NCI-H1092 treated with DMSO at 0.1 percent for 48 hours (cell line): ENCODE measurements at places on chromosomes 1 and 21.

DNA sequence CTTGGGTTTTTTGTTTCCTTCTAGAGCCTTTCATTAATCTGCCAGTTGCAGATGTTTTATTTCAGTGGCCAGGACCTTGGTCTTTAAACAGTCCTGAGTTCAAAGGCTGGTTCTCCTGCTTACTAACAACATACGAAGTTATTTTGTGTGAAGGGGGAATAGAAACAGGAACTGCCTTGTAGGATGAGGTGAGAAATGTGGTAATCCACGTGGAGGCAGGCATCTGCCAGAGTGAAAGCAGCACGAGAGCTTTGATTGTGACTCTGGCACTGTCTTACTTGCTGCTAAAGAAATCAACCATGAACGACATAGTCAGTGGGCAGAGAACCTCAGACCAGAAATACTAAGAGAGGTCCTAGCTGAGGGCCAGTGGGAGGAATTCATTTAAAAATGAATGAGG lies 30.4 kb downstream of the TMEM63A start:
- no peak for DNase-seq

- peak; percentile 56 for DNase-seq
Measured at GRCh38 chr1:228463559-228464455, 23.4 kb upstream of the RNF187 start.

- DNase-seq, result no peak
Measured at GRCh38 chr1:19059773-19060172, 103.3 kb upstream of the IFFO2 start.

DNA sequence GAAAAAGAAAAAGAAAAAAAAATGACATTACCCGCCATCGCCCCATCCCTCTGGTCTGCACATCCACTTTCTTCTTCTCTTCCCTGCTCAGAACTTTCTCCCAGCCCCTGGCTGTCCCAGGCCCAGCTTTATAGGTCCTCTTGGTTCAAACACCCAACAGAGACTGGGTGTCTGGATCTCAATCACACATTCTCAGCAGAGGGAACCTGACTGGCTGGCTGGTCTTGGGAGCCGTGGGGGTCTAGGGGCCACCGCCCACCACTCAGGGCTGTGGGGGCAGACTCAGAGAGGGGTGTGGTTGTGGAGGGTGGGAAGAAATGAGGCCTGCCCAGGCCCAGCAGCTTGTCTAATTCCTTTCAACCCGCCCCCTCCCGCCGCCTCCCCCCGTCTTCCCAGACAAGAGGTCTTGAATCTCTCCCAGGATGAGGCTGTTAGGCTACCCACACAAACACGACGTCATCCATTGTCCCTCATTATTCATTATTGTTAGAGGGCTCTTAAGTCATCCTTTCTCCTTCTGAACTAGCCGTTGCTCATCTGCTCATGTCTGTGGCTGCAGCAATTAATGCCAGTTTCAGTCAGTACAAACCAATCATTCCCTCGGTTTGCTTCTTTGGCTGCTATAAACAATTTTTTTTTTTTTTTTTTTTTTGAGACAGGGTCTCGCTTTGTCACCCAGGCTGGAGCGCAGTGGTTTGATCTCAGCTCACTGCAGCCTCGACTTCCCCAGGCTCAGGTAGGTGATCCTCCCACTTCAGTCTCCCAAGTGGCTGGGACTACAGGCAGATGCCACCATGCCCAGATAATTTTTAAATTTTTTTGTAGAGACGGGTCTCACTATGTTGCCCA lies 40.6 kb upstream of the CLIC4 start:
- peak; percentile 79 for DNase-seq

GRCh38 chr1:201153474-201154388 lies 543 bp downstream of the TMEM9 start:
- peak; percentile 81 for DNase-seq
